Epithelial cell of umbilical artery (primary cell): ENCODE measurements at places on chromosomes 6 and 20. TPM values are rescaled to one million over a fixed set of nuclear protein-coding genes. Genes with fewer than 3 reads are reported as not detected.

Gene XKR7
- not detected in 2 replicates for total RNA-seq

Gene FAM83C
- not detected in 2 replicates for total RNA-seq

Gene TINAG
- total RNA-seq, result 0.32 TPM in 1 of 2 replicates, not detected in the other

Gene KIF25
- total RNA-seq, result not detected in 2 replicates

Gene STX16
- 35.1 and 56.1 TPM in 2 replicates for total RNA-seq

Gene BHLHE23
- not detected in 2 replicates for total RNA-seq

Gene CPXM1
- 0.32 TPM in 1 of 2 replicates, not detected in the other for total RNA-seq

Gene GINS1
- 14.3 and 25.7 TPM in 2 replicates for total RNA-seq

Gene DEF6
- under 0.01 and 0.46 TPM in 2 replicates for total RNA-seq

Gene TSPO2
- not detected in 2 replicates for total RNA-seq

Gene CBLN4
- not detected in 2 replicates for total RNA-seq

Gene SLC26A8
- not detected in 2 replicates for total RNA-seq

Gene NKX2-2
- not detected in 2 replicates for total RNA-seq

Gene RNF217
- total RNA-seq, result 8.8 and 17.5 TPM in 2 replicates

Gene CABLES2
- 0.97 and 1.2 TPM in 2 replicates for total RNA-seq

Gene SNAP91
- not detected in 2 replicates for total RNA-seq

Gene GSTA1
- total RNA-seq, result not detected in 2 replicates

Gene WFDC9
- total RNA-seq, result not detected in 2 replicates

Gene OR12D3
- not detected in 2 replicates for total RNA-seq

Gene HRH3
- not detected in 2 replicates for total RNA-seq

Gene NPEPL1
- total RNA-seq, result 33.7 and 34.8 TPM in 2 replicates

Gene TFAP2D
- not detected in 2 replicates for total RNA-seq

Gene HLA-DQA1
- total RNA-seq, result not detected in 2 replicates

Gene ADTRP
- total RNA-seq, result 5.3 and 9.1 TPM in 2 replicates

Gene PTCRA
- total RNA-seq, result not detected in 2 replicates

Gene TMEM217
- 3.6 and 4.3 TPM in 2 replicates for total RNA-seq

Gene KHDC1L
- total RNA-seq, result not detected in 2 replicates

Gene TEAD3
- 0.32 and 0.61 TPM in 2 replicates for total RNA-seq

Gene DDX27
- total RNA-seq, result 27.9 and 29.8 TPM in 2 replicates

Gene CST2
- not detected in 2 replicates for total RNA-seq

Gene PDYN
- total RNA-seq, result not detected in 2 replicates

Gene EYS
- 0.15 and 0.32 TPM in 2 replicates for total RNA-seq

Gene PARD6B
- 0.15 TPM in 1 of 2 replicates, not detected in the other for total RNA-seq

Gene CLDN20
- 0.30 TPM in 1 of 2 replicates, not detected in the other for total RNA-seq

Gene SMPDL3A
- total RNA-seq, result 4.2 and 5.0 TPM in 2 replicates

Gene C6orf118
- not detected in 2 replicates for total RNA-seq

Gene BCAS1
- under 0.01 TPM in 1 of 2 replicates, not detected in the other for total RNA-seq

Gene RAET1E
- total RNA-seq, result 0.46 TPM in 1 of 2 replicates, not detected in the other

Gene SCUBE3
- total RNA-seq, result 0.30 and 0.32 TPM in 2 replicates

Gene PNPLA1
- not detected in 2 replicates for total RNA-seq

Gene DDO
- total RNA-seq, result under 0.01 and 1.1 TPM in 2 replicates

Gene GJA1
- 663 and 1,009 TPM in 2 replicates for total RNA-seq

Gene TMEM74B
- total RNA-seq, result 0.32 TPM in 1 of 2 replicates, not detected in the other

Gene MUC21
- not detected in 2 replicates for total RNA-seq
